Ovary (tissue), 10 donors: ENCODE measurements at places on chromosomes 12 and 14. TPM values are rescaled to one million over a fixed set of nuclear protein-coding genes. Genes with fewer than 3 reads are reported as not detected.

- no peak for DNase-seq
Measured at GRCh38 chr12:117342682-117343081, 18.7 kb downstream of the NOS1 start.

- no peak for DNase-seq
Measured at GRCh38 chr14:67917006-67917405, 97.4 kb downstream of the RAD51B start.

GRCh38 chr14:64196814-64197411, 97.3 kb downstream of the ESR2 start:
- peak; percentile 66 for DNase-seq

GRCh38 chr14:88818018-88818417, 6.4 kb upstream of the TTC8 start:
- no peak for DNase-seq

- no peak for DNase-seq
Measured at GRCh38 chr14:21978184-21978998, 304.8 kb upstream of the OR4E1 start.

GRCh38 chr14:65926935-65927700, 514.6 kb downstream of the FUT8 start:
- DNase-seq: no peak

- DNase-seq: no peak
Measured at GRCh38 chr12:19277711-19278110, 148.2 kb downstream of the PLEKHA5 start.

DNA sequence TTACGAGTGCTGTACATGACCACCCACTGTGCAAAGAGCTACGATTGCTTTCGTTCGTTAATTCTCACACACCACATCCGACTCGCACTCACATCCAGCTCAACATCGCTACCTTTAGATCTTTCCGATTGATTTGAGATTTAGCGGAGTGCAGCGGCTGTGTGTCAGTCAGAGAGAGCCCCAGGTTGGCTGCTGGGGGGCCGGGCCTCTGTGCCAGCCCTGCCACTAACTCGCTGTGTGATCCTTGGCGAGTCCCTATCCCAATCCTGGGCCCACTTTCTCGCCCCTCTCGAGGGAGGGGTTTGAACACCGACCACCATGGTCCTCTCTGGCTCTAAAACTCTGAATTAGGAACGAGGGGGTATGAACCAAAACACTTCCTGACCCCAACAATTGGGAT, 8.6 kb downstream of the DLK1 start:
- DNase-seq: no peak

DNA sequence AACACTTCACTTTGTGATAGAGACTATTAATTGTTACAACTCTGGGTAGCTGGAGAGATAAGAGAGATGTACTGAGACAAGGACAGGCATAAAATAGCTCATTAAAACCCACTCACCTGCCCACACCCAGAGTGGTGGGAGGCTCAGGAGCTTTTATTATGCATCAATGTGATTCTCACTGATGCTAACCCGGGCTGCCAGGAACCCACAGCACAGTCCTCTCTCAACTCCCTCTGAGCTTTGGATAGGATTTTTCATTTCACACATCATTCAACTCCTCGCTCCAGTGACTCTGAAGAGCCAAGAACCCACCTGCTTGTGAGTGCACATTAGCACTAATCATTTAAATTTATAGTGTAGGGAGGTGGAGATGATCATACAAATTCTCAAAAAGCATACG, 827.9 kb downstream of the FLRT2 start:
- DNase-seq: no peak

GRCh38 chr12:104457746-104458693, 1.3 kb downstream of the CHST11 start:
- peak; percentile 23 for DNase-seq

GRCh38 chr14:103126873-103127304, 3.6 kb downstream of the TNFAIP2 start:
- DNase-seq: peak; percentile 77

GRCh38 chr14:79325557-79325956, 885.7 kb downstream of the DIO2 start:
- DNase-seq: no peak

- no peak for DNase-seq
Measured at GRCh38 chr12:107179871-107180270, 86.5 kb upstream of the CRY1 start.

- DNase-seq: no peak
Measured at GRCh38 chr12:106058256-106059182, 80.2 kb downstream of the NUAK1 start.

Gene CISTR
- not detected for total RNA-seq

Gene SYNDIG1L
- total RNA-seq: not detected

Gene KRT80
- 0.05 TPM for total RNA-seq

Gene AQP2
- total RNA-seq: not detected

Gene TOMM20L
- 0.92 TPM for total RNA-seq

Gene VWF
- total RNA-seq: 203 TPM

Gene GPR132
- total RNA-seq: 0.35 TPM

Gene PPFIA2
- 4.3 TPM for total RNA-seq
